ENCODE measurements at places on chromosomes 16 and 17.

GRCh38 chr17:37844158-37844976, 79.8 kb upstream of the TBC1D3K start:
- DNase-seq: peak; percentile 40

DNA sequence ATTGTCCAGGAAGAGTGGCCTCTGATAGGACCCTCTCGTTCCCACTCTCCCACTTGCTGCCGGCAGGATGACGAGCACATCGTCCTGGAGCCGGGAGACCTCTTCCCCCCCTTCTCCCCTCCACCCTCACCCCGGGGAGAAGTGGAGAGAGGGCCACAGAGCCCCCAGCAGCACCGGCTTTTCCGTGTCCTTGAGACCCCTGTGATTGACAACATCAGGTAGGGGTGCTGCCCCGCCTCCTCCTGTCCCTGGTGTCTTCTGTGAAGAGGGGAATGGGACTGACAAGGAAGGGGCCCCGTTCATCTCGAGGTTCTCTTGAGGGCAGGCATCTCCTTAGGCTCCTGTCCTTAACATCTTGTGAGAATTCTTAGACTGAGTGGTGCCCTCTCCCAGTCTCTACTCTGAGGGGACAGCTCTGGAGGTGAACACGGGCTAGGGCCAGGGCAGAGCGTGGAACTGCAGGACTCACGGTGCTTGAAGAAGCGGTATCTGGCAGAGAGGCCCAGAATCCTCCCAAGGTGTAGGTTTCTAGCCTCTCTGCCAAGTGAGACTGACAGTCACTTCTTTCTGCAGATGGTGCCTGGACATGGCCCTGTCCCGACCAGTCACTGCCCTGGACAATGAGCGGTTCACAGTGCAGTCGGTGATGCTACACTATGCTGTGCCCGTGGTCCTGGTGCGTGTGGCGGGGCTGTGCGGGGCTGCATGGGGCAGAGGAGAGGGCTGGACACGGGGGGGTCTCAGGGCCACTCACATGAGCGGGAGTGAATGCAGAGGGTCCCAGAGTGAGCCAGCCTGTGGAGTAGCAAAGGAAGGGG, 26.4 kb downstream of the CASKIN2 start:
- DNase-seq: no peak

GRCh38 chr16:87982581-87983041, 31.4 kb downstream of the BANP start:
- no peak for DNase-seq

- DNase-seq: peak; percentile 22
Measured at GRCh38 chr17:35087731-35088355, 24.3 kb upstream of the RFFL start.

- DNase-seq: peak; percentile 24
Measured at GRCh38 chr16:86942151-86943051, 364.1 kb downstream of the FOXL1 start.

DNA sequence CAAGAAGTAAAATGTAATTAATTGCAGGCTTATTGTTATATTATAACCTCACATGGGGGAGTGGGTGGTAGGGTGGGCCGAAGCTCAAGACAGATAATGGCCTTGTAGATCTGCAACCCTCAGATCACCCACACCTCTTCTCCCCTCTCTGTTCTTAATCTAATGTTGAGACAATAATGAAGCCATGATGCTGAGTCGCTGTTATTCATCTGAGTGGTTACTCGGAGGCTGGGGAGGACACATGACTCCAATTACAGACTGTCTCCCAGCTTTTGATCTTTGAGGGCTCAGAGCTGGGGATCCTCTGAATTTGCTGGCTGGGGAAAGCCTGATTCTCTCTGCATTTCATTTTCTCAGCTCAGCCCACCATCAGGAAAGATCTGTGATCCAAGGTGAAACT, 275.3 kb downstream of the SHISA9 start:
- DNase-seq: no peak

- DNase-seq: no peak
Measured at GRCh38 chr17:8705427-8705826, 39.2 kb downstream of the CCDC42 start.

GRCh38 chr17:5929721-5930120, 140.5 kb upstream of the WSCD1 start:
- DNase-seq: no peak

- no peak for DNase-seq
Measured at GRCh38 chr17:27978689-27979175, 63.7 kb upstream of the NLK start.

GRCh38 chr17:62860962-62861873, 53.1 kb upstream of the MARCHF10 start:
- DNase-seq: peak; percentile 27

GRCh38 chr17:48546924-48547807, 2.3 kb upstream of the HOXB2 start:
- no peak for DNase-seq

DNA sequence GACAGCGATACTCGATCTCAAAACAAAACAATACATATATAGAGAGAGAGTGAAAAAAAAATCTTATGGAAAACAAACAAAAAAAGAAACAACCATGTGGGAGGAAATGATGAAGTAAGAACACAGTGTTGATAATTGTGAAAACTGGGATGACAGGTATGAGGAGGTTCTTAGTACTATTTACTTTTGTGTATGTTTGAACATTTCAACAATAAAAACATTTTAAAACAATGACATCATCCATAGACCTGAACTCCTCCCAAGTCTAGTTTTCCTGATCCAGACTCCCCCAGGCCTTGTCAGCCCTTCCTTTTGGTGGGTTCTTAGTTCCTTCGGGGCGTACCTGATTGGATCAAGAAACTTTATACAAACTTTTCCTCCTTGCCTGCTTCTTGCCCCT, 51.7 kb downstream of the CCDC42 start:
- no peak for DNase-seq

DNA sequence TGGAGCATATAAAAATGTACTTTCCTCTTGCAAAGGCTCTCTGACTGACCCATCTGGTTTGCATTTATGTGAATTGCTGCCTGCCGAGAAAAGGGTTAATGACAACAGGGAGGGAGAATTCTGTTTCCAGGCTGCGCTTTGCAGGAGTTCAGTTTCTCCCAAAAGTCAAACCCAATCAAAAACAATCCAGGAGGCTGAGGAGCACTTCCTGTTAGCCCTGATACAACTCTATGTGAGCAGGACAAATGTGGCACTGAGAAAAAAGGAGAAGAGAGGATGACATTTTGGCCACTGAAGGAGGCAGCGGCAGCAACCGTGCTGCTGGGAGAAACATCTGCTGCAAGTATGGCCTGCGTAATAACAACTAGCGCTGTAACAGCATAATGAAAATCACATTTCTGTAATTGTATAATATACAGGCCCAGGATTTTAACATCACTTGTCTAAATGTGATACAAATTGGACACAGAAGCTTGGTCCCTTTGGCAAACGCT, 26.8 kb upstream of the ELAC2 start:
- no peak for DNase-seq

DNA sequence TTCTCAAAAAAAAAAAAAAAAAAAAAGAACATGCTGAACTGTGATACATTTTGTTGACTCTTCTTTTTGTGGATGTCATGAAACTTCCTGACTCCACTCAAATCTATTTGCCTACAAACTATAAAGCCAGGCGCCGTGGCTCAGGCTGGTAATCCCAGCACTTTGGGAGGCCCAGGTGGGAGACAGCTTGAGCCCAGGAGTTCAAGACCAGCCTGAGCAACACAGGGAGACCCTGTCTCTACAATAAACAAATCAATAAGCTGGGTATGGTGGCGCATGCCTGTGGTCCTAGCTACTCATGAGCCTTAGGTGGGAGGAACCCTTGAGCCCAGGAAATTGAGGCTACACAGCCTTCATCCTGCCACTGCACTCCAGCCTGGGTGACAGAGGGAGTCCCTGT, 1.5 kb upstream of the NT5C start:
- no peak for DNase-seq

DNA sequence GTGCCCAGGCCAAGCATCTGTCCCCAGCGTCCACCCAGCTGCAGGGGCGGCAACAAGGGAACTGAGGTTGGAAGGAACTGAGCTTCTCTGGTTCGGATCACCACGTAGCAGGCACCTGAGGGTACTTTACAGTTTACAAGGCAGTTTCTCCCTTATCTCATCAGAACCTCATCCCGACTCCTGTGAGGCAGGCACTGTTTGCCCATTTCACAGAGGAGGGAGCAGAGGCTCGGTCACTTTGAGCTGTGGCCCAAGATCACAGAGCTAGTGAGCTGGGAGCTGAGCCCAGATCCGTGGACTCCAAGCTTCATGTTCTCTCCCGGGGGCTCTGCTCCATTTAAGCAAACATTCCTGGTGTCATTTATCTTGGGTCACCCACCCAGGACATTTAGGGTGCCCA, 15.1 kb downstream of the UBALD1 start:
- no peak for DNase-seq

GRCh38 chr16:74073456-74073855, 223.2 kb upstream of the PSMD7 start:
- no peak for DNase-seq

DNA sequence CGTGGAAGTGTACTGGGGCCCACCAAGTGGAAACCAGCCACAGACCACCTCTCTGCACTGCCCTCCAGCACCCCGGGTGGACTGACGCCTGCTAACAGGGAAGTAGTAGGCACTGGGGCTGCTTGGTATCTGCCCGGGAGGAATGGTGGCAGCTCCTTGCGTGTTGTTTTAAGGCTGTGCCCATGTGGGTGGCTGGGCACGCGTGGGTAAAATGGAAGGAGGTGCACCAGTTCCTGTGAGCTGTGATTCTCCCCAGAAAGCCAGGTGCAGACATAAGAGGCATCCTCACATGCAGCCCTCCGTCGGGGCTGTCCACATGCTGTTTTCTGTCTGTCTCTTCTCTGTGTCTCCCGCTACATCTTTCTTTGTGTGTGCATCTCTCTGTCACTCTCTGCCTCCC, 122.3 kb downstream of the ENGASE start:
- DNase-seq: no peak

GRCh38 chr16:31010585-31011325, at the start of gene STX1B:
Gene STX1B, minus strand, starts transcription at chr16:31010638. Its CDS starts 242 bp downstream, at chr16:31010396.
- DNase-seq: no peak

DNA sequence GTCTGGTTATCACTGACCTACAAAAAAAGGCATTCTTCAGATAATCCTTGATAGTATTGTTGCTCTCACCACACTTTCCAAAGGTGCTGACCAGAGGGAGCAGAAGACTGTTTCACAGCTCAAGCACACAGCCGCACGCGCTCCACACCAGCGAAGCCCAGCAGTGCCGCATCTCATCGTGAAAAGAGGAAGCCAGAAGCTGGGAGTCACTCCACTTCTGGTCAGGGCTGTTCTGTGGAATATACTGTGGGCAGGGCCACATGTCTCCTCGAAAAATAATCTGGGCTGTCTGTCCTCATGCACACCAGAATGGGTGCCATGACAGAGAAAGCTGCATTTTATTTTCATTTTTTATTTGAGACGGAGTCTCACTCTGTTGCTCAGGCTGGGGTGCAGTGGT, 7.3 kb upstream of the PRSS36 start:
- DNase-seq: no peak

DNA sequence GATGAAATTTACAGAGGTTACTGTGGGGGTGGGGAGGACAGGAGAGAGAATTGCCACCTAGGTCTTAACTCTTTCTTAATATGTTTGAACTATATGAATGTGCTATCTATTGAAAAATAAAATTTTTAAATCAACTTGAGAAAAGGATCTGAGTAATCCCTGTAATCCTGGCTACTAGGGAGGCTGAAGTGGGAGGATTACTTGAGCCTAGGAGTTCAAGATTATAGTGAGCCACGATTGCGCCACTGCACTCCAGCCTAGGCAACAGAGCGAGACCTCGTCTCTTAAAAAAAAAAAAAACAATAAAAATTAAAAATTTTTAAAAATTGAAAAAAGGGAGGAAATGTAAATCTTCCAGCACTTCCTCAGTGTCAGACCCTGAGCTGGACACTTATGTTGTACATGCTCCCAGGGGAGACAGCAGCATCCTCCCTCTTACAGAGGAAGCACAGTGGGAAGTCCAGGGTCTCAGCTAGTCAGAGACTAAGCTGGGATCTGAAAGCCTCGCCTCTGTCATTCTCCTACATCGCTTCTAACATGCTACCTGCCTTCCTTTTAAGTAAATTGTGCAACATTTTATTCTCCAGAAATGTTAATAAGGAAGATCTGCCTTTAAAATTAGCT, 21.9 kb downstream of the PMM2 start:
- DNase-seq: no peak

DNA sequence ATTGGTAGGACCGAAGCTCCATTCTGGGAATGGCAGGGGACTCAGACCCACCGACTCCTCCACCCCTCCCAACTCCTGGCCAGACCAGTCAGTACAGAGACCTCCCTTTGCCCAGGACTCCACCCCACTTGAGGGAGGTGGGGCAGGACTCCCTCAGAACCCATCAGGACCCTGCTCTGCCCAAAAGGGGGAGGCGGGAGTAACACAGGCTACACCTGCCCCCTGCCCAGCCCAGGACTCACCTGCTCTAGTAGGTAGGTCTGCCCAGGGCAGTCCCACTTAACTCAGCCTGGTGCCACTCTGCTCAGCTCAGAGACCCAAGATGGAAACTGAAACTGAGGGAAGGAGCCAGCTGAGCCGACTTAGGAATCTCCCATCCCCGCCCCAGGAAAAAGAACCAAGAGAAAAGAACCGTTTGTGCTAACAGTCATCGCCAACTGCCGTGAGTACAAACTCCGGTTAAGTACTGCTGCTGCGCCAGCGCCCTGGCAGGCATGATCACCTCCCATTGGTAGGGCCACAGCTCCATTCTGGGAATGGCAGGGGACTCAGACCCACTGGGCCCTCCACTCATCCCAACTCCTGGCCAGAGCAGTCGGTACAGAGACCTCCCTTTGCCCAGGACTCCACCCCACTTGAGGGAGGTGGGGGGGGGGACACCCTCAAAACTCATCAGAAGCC, 503 bp downstream of the DHX58 start:
- DNase-seq: peak; percentile 14

DNA sequence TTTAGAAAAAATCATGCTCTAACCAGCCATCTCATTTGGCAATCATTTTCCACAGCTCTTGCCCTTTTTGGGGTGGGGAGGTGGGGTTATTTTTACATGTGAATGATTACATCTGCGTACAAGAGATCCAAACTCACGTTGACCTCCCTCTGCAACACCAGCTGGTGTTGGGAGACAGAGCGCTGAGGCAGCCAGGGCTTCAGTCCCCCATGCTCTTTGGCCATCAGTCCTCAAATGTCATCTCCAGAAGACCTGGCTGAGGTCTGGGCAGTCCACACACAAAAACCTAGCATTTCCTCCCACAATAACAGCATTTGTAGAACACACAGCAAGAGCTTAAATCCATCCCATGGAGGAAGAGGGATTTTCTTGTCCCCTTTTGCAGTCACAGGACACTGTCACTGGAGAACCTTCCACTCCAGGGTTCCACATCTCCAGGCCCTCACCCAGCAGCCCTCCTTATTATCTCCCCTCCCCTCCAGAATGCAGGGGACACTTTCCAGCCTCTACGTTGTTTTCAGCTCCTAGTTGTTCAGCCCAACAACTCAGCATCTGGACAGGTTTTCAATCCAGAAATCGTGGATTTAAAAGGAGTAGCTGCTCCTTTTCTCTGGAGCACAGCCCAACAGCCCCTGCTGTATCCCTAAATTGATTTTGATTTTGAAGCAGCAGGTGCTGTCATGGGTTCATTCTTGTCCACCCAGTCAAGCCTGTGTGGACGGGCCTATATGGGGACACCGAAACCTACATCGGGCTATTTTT, 21.1 kb downstream of the MEOX1 start:
- DNase-seq: no peak

Data from LoVo (cell line).